RCC 7860 (cell line): ENCODE measurements at places on chromosomes 2 and 18.

- no peak for DNase-seq
Measured at GRCh38 chr18:70046796-70047195, 99.1 kb upstream of the CD226 start.

DNA sequence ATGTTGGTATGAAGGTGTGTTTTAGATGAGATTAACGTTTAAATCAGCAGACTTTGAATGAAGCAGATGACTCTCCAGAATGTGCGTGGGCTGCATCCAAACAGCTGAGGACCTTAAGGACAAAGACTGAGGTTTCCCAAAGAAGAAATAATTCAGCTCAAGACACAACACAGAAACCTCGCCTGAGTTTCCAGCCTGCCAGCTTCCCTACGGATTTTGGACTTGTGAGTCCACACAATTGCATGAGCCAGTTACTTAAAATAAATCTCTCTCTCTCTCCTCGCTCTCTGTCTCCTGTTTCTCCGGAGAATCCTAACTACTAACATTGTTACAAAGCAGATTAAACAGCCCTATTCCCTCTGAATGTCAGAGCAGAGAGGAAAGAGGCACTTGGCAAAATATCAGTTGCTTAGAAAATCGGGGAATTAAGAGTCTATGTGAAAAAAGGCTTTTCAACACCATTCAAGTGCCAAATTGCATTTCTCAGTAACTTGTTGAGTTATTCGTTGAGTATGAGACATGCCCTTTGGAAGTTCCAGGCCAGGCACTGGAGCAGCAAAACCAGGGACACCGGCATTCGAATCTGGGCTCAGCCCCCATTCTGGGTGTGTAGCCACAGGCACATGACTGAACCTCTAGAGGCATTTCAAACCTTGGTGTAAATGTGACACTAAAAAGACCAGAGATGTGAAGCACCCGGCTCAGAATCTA is 174.6 kb upstream of the PID1 start:
- DNase-seq = no peak

DNA sequence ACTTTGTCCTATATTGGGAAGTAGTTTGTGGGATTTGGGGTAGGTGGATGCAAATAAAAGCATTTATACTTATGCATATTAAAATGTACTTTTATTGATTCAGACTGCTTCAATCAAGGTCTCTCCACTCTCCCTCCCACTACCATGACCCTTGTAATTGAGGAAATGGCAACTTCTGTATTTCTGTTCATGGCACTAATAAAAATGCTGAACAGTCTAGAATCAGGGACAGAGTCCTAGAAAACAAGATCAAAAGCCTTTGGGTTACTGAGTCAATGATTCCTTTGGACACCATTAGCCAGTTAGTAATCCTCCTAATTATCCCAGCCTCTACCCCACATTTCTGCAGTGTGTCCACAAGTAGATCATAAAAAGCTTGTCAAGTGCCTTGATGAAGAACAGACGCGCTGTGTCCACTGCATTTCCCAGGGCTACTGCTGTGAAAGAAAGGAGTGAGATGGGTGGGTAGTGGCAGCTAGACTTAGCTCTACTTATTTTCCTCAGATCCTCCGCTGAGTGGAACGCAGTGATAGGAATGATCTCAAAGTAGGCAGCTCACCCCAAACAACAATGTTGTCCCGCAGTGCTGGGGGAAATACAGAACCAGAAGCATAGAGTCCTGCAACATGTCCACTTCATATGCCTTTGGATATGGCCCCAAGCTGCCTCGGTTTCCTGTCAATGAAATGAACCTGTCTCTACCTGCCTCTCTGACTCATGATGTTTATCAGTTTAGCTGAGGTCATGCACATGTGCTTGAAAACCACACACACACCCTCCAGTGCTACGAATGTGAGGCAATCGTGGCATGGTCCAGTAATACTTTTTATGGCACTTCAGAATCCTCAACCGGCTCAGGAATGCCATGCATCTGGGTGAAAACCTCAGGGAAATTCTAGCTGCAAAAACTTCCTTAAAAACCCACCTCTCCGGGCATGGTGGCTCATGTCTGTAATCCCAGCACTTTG is 115.5 kb downstream of the COL6A3 start:
- peak; percentile 92 for DNase-seq

DNA sequence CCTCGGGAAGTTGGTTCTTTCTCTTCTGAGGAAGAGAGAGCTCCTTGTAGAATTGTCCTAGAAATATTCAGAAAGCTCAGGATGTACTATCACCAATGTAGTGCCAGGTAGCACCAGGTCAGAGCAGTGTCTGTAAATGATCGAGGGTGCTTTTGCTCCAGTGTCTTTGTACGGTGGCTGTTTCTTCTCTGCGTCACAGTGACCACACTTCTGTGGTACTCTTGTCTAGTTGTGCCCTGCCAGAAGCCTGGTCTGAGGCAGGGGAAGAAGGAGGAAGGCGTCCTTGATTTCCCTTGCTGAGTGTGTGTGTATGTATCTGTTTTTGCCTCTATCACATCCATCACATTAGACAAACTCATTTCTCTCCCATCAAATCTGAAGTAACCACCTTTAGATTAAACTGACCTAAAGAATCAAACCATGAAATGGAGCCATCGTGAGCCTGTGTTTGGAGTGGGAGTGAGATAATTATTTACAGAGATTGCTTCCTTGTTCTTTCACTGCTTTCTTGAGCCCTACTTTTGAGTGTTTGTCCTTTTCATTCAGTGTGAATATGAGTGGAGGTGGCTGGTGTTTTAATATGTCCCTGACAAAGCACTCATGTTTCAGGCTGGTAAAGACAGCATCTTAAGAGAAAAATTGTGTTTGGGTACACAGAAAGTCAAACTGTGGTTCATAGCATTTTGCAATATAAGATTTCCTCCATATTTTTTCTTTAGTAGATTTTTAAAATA is 97.2 kb downstream of the ACOXL start:
- DNase-seq = no peak

GRCh38 chr2:105317937-105318336 is 11.6 kb downstream of the TGFBRAP1 start:
- DNase-seq = peak; percentile 30

- no peak for DNase-seq
Measured at GRCh38 chr2:32591669-32592463, 36.0 kb upstream of the TTC27 start.

DNA sequence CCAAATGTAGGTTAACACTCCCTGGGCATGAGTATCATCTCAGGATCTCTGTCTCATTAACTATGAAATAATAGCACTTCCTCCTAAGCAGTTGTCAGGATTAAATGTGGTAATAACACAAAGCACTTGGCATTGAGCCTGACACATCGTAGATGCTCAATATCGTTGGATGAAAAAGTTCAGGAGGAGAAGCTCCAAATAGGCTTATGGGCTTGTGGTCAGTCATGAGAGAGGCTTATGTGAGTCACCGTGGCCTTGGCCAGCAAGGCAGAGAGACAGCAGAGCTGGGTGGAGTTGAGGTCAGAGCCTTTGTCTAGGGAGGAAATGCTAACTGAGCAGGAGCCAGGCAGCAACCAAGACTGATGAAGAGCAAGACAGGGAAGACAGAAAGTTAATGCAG is 68.3 kb upstream of the PPM1B start:
- DNase-seq = peak; percentile 97

DNA sequence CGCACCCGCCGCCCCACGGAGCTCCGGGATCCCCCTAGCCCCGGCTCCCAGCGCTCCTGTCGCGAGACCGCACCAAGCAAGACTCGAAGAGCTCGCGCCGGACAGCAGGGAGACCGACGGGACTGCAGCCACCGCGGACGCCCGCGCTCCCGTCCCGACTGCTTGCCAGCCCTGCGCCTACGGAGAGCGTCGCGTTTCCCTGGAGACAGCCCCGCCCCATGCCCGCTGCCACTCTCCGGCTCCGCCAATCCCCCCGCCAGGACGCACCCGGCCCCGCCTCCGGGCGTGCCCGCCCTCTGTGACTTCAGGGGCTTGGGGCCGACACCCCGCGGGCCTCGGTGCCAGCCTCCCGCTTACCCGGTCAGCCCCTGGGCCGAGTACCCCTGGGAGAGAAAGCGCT is at the start of gene ANKMY1:
Gene ANKMY1 (minus strand): TSS at position 181 of the 400 bp plus-strand sequence. CDS start 653 bp downstream, outside the sequence.
- DNase-seq = no peak

DNA sequence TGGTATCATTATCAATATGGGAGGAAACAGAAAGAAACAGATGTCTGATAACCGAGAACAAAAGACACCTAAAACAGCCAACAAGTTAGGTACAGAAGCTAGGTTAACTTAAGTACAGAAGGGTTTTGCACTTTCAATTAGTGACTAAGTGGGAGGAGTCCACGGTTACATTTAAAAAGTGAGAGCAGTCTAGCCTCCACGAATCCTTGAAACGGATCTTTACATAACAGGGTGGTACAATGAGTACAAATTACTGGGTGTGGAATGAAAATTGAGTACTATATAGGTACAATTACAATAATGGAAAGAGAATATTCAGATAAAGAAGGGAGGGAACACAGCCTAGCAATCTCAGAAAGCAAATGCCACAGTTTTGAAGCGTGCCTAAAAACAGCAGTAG is 76.6 kb downstream of the TLK1 start:
- no peak for DNase-seq

DNA sequence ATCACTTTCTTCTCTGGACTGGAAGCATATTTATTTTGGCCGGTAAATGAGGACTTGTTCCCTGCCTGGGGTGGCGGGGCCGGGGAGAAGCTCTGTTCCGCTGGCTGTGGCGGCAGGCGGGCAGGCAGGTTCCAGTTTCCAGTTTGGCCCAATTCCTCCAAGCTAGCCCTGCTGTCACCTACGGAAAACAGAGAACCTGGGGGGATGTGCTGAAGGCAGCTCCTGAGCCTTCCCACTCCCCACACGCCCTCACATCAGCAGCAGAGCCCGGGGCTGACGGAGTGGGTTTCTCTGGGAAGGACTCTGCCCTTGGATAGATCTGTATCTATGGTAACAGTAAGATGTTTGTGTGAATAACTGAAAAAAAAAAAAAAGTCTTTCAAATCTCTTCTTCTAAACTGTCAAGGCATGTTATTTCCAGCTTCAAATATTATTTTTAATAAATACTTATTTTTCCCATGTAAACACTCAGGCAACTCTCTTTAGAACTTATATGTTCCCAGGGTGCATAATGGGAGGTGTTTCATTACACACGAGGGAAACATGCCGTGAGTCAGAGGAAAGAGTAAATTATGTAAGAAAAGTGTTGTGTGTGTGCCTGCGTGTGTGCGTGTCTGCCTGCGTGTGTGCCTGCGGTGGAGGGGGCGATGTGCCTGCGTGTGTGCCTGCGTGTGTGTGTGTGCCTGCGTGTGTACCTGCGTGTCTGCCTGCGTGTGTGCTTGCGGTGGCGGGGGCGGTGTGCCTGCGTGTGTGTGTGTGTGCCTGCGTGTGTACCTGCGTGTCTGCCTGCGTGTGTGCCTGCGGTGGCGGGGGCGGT is 116.1 kb upstream of the ZNF516 start:
- DNase-seq = no peak

- no peak for DNase-seq
Measured at GRCh38 chr2:23814963-23815362, 112.0 kb downstream of the ATAD2B start.

GRCh38 chr2:240178564-240178963 is 38.1 kb upstream of the OTOS start:
- DNase-seq = no peak

GRCh38 chr2:241211276-241211675 is 22.8 kb downstream of the ANO7 start:
- no peak for DNase-seq

- DNase-seq = no peak
Measured at GRCh38 chr18:22951823-22952222, 18.7 kb downstream of the RBBP8 start.

GRCh38 chr18:74692367-74693013 is 94.8 kb downstream of the ZNF407 start:
- no peak for DNase-seq

DNA sequence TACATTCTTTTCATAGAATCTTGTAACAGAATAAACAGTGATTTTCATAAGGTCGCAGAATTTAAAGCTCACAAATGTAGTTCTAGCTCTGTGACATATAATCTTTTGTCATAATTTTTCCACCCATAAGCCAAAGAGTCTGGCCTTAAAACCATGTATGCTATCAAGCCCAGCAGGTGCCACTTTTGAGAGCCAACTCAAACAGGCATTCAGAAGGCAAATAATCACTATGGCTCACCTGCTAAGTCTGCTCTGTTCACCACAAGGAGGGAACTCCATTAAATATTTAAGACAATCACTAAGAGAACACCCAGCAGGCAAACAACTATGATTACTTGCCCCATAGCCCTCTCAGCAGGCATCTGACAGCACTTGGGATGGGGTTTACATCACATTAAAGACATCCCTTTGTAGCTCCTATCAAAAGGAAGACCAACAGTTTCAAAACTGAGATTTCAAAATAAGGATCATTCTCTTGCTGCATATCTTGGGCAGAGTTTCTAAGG is 241.6 kb downstream of the PDE11A start:
- no peak for DNase-seq

DNA sequence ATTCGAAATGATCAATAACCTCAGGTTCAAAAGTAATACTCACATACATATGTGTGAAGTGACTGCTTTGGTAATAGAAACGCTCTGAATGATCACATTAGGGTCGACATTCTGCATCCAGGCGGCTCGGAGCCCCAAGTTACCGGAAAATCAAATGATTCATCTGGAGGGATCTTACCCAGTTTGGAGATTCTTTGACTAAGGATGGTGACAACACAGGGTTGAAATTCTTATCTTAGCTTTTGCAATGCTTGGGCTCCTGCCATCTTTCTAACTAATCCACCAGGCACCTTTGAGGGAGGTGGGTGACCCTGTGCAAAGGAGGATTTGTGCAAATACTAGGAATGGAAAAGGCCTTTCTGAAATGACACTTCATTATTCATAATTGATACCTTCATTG is 10.8 kb downstream of the GBX2 start:
- DNase-seq = no peak

DNA sequence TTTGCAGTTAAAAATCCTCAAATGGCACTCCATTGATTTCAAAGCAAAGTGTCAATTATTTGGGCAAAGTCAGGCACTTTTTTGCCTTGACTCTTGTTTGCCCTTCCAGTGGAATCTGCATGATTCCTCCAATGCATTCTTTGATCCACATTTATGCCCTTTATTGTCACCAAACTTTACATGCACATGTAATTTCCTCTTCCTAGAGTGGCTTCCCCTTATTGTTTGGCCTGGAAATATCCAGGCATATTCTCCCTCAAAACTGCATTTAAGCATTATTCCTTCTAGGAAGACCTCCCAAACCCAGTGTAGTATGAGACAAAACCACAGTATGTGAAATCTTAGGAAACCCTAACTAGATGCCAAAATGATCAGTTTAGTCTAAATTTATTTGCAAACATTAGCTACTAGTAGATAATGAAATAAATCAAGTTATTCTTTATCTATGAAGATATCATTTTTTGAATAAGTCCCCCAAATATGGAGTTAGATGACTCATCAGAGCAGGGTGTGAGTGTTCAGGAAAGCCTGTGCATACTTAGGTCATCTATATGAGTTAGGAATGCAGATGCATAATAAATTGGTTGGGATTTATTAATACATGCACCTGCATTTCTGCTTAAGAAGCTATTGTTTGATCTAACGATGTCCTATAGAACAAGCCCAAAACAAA is 433.3 kb upstream of the TCF4 start:
- no peak for DNase-seq

DNA sequence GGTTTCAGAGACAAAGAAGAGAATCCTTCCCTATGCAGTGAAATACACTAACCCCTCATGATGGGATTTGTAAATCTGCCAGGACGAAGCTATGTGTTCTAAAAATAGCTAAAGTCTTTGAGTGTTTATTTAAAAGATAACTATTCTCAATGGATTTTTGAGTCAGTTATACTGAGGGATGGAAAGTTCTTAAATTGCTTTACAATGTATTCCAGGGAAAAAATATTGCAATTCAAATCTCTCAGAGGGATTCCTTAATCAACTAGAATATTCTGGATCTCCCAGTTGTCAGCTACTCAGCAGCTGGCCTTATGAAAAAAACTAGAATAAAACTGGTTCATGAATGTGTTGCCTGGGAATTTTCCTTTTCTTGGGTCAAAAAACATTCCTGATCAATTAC is 312.4 kb downstream of the PLCL1 start:
- no peak for DNase-seq
